ENCODE measurements at places on chromosomes 6 and 20.

DNA sequence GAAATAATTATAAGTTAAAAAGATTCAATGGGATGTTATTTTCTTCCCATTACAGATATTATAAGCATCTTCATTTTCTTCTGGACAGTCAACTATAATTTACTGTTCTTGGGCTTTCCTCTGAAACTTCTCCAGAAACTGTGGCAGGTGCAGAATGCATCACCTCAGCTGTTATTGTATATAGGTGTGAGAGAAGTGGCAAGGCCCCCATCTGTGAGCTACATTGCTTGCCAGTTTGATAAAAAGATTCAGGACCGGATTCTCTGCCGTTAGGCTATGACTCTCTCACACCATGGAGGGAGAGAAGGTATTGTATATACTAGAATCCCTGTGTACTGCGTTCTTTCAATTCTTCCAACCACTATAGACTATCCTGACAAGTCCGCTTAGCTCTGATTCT lies 135.8 kb upstream of the CENPW start:
- DNase-seq = no peak

- no peak for DNase-seq
Observed at GRCh38 chr20:57439432-57439831, 48.2 kb downstream of the RBM38 start.

- DNase-seq = no peak
Observed at GRCh38 chr6:26183237-26183580, 96.0 kb downstream of the HFE start.

- DNase-seq = no peak
Observed at GRCh38 chr6:168208402-168208801, 111.2 kb downstream of the DACT2 start.

- DNase-seq = no peak
Observed at GRCh38 chr20:15642109-15642508, 931.1 kb downstream of the KIF16B start.

GRCh38 chr20:25548613-25549086 lies 36.7 kb downstream of the NINL start:
- DNase-seq = no peak

DNA sequence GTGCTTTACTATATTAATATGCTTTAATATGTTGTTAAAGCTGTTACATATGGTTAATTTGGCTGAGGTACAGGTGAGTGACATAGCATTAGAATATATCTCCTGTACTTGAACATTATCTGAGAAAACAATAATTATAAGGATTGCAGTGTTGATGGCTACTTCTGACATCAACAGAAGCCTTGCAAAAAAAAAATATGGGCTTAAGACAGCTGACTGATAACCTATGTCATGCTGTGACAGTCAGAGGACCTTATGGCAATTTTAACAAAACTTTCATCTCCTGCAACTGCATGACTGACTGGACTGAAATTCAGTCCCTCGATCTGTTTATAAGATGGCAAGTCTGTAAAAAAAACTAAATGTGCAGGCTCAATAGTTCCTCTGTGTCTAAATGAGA lies 27.5 kb upstream of the TBX18 start:
- no peak for DNase-seq

- peak; percentile 28 for DNase-seq
Observed at GRCh38 chr20:21202259-21202658, 76.4 kb downstream of the KIZ start.

- DNase-seq = peak; percentile 61
Observed at GRCh38 chr6:73064266-73064665, 161.0 kb downstream of the KHDC1L start.

DNA sequence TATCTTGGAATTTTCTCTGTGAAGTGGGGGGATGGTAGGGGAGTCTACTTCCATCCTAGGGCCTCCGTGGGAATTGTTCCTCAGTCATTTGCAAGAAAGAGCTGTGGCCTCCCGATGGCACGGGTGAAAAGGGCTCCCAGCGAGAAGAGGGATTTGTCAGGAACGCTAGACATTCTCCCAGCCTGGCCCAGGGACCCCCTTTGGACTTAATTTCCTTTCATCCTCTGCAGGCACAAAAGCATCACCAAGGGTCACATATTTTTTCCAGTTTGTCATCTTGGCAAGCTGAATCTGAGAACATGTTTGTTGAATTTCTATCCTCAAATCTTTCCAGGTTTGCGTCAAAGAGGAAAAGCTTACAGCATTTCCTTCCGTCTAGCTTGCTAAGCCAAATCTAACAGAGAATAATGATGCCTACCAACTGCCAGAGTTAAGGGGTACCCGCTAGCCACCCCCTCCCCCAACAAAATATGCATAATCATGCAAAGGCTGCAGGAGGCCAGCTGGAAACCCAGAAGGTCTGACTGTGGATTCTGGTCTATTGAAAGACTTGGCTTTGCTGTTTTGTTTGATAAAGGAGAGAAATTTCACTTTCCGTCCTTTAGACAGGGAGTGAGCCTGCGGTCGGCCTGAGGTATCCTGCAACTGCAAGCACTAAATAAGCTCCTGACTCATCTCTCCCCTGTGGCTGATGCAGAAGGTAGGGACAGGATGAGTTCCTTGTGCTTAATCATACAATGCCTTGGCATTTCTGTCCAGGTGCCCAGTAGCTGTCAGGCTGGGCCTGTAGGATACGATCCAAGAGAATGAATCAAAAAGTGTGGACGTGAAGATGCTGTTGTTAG lies 23.1 kb downstream of the PSMG4 start:
- DNase-seq = peak; percentile 91

- DNase-seq = no peak
Observed at GRCh38 chr20:64024141-64024990, 11.6 kb upstream of the C20orf204 start.

DNA sequence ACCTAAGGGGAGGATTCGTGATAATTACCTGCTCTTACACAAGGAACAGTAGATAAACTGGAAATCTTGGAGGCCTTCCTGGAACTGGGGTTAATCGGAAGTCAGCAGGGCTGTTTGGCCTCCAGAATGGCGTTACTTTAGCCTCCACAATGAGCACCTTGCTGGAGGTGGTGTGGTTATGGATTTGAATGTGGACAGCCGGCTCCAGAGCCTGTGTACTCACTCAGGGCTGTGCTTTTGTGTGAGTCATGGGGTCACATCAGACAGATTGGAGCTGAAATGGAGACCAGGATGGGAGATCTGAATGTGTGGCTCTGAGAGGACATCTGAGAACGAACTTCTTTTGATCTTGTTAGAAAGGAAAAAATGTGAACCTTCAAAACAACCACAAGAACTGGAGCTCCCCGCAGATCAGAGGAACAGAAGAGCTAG lies 30.4 kb downstream of the IGF2R start:
- no peak for DNase-seq

DNA sequence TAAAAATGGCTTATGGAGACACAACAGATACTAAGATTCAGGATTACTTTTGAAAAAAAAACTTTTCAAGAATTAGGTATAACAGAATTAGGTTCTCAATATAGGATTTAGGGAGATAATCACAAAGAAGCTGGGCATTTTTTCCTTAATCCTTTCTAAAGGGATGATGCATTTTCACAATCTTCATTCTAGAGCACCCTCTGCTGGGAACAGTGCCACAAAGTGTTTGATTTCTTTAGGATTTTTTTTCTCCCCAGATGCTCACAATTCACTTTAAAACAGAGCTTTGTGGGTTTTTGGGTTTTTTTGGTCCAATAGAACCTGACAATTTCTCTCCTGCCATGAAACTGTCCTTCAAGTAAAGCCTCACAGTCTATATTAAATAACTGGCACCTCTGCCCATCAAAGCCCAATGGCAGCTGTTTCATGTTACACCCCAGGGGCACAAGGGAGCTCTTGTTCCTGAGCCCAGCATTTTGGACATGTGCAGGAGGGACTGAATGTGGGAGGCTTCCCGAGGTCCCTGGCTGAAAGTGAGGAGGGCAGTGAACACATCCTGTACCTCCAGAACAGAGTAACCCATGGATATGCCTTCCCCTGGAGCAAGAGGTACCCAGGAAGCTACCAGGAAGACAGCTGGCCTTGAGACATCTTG lies 39.7 kb downstream of the PREP start:
- peak; percentile 54 for DNase-seq

DNA sequence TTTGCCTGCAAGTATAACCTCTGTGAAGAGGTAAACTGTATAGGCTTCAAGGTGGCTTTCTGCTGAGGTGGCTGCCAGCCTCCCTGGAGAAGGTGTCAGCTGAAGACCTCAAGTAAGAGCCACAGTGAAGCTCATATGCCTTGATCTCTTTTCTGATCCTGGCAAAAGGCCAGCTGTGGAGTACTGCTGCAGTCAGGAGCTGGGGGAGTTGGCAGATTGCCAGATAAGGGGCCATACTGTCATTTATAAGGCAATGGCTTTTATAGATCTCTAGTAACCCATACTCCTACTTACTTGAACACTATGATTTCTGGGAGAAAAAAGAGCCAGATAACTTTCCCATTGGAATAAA lies 8.8 kb upstream of the CEP85L start:
- no peak for DNase-seq

DNA sequence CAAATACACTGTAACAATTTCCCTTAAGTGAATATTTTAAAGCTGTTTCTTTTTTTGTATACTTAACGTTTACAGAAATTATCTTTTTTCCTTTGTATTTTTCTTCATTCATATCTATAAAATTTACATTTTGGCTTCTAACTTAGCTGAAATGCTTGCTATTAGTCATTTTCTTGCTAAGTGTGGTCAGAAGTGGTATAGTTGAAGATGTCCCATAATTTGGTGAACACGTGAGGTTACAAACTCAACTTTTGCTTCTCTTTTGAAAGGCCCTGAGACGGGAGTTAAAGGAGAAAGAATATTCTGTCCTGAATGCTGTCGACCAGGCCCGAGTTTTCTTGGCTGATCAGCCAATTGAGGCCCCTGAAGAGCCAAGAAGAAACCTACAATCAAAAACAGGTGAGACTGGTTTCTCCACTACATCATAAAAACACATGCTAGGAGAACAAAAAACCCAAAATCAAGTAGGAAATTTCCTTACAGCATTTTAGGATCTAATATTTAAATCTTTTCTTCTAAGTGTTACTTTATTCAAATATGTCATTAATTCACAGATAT lies 445.0 kb downstream of the UTRN start:
- DNase-seq = no peak

- no peak for DNase-seq
Observed at GRCh38 chr6:131894493-131895424, 56.4 kb downstream of the CCN2 start.

DNA sequence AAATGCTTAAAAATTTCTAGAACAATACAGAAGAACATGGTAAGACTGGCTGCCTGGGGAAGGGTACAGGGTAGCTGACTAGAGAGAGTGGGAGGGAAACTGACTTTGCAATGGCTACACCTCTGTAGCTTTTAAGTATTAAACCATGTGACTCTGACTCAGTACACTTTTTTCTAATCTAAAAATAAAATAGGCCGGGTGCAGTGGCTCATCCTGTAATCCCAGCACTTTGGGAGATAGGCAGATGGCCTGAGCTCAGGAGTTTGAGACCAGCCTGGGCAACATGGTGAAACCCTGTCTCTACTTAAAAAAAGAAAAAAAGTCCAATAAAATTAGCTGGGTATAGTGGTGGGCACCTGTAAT lies 18.5 kb downstream of the ATP9A start:
- DNase-seq = peak; percentile 43

DNA sequence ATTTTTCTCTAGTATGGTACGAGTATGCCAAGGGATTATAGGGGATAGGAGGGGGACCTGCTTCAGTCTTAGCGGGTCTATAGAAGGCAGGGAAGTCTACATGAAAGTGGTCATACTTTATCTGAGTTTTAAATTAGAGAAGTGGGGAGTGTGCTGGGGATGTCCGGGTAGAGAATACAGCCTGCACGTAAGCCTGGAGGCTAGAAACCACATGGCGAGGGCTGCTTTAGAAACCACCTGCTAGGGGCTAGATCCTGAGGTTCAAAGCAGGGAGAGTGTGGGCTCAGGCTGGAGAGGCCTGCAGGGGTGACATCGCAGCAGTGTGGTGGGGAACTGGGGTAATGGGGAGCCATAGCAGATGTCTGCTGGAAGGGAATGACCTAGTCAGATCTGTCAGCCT lies 85.2 kb downstream of the VEGFA start:
- DNase-seq = no peak

GRCh38 chr20:51628533-51629398 lies 86.2 kb upstream of the NFATC2 start:
- peak; percentile 58 for DNase-seq

DNA sequence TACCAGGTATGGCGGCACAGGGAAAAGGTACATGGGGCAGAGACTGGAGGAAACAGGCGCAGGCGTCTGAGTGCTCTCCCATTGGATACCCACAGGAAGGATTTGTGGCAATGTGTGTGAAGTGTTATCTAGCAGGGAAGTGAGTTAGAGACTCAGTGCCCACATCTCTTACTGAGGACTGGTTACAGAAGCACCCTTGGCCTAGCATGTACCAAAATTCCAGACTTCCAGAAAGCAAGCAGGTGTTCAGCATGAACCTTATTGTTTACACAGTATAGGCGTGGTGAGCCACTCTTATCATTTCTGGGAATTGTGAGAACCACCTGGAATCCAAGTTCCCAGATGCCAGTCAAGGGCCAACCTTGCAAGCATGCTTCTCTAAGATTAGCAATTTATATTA lies 14.2 kb downstream of the MANBAL start:
- no peak for DNase-seq

- DNase-seq = no peak
Observed at GRCh38 chr20:48278961-48279481, 493.7 kb upstream of the SULF2 start.

DNA sequence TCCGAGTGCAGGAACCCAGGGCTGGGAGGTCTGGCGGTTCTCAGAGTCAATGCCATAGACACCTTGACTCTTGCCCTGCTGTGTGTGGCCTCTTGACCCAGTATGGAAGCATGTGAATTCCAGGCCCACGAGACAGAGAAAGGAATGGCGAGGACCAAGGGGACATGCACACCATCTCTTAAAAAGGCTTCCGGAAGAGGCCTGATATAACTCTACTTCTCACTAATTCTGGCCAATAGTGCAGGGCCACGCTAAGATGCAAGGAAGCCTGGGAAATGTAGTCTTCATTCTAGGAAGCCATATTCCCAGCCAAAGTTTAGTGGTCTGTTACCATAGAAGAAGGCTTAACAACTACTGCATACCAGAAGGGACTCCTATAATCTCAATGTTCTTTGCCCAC lies 177.0 kb upstream of the KCNG1 start:
- no peak for DNase-seq

GRCh38 chr20:56780266-56780665 lies 151.2 kb downstream of the TFAP2C start:
- no peak for DNase-seq

DNA sequence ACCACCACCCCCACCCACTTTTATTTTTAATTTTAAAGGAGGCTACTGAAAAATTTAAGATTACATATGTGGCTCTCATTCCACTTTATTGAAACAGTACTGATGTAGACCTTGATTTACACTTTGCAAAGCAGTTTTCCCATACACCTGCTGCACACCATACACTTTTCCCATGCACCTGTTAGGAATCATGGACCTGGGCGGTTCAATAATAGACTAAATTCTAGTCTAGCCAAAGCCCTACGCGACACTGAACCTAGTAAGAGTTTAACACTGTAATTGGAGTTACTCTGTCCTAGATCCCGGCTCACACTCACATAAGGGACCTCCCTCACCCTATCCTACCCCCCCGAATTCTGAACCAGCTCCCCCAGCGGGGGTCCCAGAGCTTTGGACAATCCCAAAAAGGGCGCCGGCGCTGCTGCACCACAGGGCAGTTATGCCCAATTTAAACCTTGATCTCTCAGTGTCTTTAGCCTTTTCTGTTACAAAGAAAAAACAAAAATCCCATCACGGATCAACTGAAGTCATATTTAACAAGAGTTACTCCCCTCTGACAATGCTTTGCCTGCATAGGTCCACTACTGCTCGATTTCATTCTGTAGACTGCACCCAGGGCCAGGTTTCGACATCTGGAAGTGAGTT lies 2.4 kb upstream of the GCLC start:
- no peak for DNase-seq

Measured in AG10803 (cell line).